Stimulated activated CD8-positive, alpha-beta memory T cell treated with anti-CD3 and anti-CD28 coated beads, Interleukin-7, amount 100 ng/mL, for 24 hours (primary cell): ENCODE measurements at places on chromosomes 2 and 18.

DNA sequence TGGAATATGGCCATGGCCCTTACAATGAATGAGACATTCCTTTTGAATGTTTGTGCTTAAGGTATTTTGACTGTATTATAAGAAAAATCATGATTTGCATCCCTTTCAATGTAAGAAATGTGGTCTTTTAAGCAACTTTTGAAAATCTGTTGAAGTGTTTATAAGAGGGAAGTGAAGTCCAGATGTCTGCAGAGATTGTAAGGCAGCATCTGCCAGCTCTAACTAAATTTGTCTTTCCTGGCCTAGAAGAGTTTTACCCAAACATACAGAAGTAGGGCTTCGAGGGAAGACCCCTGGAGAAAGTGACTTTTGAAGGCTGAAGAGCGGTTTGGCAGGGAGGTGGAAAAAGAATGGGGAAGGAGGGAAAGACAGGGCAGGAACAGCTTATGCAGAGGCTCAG, 12.2 kb downstream of the EML6 start:
- no peak for DNase-seq

DNA sequence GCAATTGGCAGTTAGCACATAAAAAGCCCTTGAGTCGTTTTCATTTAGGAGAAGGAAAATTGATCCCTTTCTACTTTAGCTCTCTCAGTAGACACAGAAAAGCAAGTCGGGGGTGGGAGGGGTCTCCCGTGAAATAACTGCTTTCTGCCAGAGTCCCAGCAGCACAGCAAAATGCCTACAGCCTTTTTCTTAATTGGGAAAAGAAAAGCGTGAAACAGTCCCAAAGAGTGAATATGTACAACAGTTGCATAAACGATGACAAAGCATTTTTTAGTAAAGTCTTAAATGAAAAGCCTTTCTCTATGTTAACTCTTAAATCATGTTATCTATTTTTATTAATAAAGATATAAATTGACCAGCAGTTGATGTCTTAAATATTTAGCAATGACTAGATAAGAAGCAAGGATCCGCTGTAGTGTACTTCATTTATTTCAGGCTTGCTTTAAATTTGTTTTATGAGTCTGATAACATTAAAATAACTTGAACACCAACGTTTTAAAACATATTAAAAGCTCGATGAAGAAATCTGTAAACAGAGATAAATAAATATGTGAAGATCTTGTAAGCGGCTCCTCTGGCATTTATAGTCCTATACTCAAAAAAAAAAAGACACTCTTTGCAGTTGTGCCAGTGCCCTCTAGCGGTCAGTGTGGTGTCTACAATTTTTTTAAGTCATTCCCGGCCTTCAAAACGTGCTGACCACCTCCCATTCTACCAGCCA, 42.3 kb upstream of the ATIC start:
- peak; percentile 13 for DNase-seq

DNA sequence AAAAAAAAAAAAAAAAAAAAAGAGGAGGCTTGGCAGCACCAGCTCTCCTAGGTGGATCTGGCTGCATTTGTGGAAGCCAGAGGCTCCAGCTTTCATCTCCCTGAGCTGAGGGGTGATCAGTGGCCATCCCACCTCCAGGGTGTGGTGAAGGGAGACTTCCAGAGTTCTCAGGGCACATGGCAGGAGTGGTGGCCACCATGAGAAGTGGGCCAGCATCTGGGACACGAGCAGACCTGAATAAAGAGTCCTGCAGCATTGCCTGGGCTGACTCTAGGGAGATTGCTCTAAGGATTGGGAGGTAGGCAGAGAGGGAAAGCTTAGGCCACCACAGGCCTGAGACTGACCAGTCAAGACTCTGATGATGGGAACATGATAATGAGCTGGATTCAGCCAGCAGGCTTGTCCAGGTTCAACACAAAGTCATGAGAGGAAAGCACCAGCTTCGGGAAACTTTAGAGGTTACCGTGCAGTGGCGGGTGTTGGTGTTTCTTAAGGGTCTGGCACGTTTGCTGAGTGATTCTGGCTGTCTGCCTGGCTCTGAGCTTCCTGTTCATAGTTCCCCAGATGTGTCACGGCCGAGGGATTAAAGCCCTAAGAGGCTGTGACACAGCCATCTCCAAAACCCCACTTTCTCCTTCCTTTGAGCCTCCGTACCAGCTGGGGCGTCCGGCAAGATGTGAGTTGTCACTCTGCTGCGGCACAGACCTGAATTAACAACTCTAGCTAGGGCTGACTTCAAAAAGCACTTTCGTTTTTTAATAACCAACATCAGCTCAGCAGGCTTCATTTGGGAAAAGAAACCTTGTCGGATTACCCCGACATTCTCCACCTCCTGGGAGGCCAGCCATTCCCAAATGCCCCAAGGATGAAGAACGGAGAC, 38.3 kb upstream of the IL1R1 start:
- peak; percentile 51 for DNase-seq

- DNase-seq, result no peak
These were observed 51.4 kb downstream of the KCNF1 start for GRCh38 chr2:10963155-10963554.

DNA sequence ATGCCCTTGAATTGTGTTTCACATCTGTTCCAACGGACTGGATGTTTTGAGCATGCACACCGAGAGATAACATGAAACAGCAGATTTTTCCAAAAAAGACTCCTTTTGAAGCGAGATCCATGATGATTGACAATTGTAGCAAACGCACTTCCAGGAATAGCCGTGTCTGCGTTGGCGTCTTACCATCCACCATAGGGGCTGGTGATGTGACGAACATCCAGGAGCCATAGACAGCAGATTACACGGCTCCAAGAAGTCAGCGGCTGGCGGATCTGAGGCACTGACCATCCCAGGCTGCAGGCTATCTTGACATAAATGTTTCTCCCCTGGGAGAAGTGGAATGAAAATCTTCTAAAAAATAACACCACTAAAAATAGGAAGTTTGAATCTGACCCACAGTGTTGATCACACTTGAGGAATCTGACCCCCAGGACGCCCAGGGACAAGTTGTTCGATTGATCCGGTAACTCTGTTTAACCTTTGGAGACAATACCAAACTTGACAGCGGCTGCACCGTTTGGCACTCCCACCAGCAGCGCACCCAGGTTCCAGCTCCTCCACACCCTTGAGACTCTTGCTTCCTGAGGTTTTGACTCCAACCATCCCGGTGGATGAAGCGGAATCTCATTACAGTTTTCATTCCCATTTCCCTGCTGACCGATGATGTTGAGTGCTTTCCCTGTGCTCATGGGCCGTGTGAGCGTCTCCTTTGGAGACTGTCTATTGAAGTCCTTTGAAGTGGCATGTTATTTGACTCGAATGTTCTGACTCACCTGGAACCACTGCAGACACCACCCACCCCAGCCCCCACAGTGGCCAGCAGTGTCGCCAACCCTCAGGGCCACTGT, 140.0 kb upstream of the GPC1 start:
- DNase-seq, result no peak

DNA sequence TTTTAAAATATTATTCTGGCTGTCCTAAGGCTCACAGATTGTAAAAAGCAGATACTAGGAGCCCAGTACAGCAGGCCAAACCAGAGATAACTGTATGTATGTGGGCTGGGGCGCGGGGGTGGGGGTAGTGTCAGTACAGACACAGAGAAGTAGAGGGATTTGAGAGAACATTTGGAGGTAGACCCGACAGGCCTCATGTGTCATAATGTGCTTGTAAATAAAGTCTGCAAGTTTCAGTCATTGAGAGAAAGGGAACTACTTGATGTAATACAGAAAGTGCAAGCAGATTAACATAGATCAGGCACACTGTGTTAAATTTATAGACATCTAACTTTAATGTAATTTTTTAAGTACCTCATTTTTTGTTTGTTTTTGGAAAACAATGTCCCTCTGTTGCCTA, 7.4 kb upstream of the POLI start:
- no peak for DNase-seq

- no peak for DNase-seq
These were observed at the start of gene AGXT for GRCh38 chr2:240868286-240869108. AGXT (plus strand) TSS chr2:240868824; CDS start chr2:240868866, 42 bp downstream.

DNA sequence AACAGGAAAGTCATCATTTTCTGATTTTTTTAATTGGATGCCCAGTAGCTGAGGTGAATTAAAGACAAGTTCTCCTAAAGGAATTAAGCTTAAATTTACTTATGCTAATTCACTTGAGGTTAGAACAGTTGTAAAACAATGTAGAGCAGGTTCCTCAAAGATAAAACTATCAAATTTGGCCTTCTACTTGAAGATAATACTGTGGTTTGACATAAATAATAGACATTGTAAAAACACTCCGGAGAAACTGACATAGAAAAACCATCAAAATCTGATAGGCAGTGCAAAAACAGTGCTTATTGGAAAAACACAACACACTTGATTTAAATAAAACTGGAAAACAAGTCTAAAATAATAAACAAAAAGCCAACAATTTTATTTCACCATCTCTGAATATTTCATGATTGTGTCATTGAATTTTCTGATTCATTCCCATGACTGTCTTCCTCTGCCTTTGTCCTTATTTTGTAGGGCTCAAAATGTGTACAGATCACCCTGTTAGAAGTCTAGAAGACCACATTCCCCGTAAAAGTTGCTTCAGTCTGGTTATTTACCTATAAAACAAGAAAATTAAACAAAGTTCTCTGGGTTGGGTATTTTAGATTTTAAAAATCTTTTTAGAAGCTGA, 28.3 kb upstream of the SLC40A1 start:
- no peak for DNase-seq

DNA sequence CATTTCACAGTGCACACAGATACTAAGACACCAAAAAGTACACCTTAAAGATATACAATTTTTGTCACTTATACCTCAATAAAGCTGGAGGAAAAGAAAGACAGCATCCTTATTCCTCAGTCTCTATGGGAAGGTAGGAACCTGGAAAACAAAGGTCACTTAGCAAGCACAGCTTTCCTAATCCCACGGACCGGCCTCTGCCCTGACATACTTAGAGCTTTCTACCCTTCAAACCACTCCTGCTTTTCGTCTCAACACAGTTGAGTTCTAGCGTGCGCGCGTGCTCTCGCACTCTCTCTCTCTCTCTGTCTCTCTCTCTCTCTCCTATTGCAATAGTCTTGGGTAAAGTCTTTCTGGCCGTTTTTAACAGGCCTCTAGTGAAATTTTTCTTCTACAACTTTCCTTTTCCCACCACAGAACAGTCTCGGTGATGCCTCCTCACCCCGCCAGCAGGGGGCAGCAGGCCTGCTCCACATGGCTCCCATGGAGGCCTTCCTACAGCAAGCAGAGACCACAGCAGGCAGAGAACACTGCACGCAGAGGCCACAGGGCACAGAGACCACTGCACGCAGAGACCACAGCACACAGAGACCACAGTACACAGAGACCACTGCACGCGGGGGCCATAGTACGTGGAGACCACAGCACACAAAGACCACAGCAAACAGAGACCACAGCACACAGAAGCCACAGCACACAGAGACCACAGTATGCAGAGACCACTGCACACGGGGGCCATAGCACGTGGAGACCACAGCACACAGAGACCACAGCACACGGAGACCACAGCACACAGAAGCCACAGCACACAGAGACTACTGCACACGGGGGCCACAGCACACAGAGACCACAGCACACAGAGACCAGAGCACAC, 106.9 kb downstream of the FBXO15 start:
- peak; percentile 52 for DNase-seq

- no peak for DNase-seq
These were observed 88.8 kb upstream of the TAF1B start for GRCh38 chr2:9754532-9754887.

- DNase-seq, result no peak
These were observed 1132.2 kb downstream of the DPP10 start for GRCh38 chr2:115574667-115575066.

- DNase-seq, result no peak
These were observed 75.1 kb downstream of the CLHC1 start for GRCh38 chr2:55156984-55157383.

GRCh38 chr2:120517751-120518469, 172.0 kb downstream of the INHBB start:
- DNase-seq, result no peak

- no peak for DNase-seq
These were observed 2.6 kb downstream of the ANKRD44 start for GRCh38 chr2:197307933-197308521.

GRCh38 chr18:9831036-9831722, 54.6 kb upstream of the TXNDC2 start:
- DNase-seq, result no peak

- no peak for DNase-seq
These were observed 17.6 kb upstream of the KIF1A start for GRCh38 chr2:240837621-240838020.

DNA sequence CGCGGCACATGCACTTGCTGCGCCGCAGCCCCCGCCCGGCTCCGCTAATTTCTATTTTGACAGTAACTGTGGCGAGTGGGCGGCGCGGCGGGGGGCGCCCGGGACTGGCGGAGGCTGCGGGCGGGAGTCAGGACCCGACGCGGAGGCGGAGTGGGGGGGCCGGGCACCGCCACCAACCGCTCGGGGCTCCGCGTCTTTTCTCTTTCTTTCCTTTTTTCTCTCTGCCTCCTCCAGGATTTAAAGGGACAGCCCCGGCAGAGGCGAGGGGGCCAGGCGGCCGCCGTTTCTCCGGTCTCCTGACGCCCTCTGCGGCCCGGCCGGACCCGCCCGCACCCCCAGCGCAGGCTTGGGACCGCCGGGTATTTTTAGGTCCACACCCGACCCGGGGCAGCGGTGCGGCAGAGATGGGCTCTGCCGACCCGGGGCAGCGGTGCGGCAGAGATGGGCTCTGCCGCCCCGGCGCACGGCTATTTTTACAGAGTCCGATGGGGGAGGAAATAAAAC, 460 bp upstream of the ZBTB7C start:
- no peak for DNase-seq

GRCh38 chr2:3503046-3503445, 16.3 kb downstream of the ADI1 start:
- DNase-seq, result no peak

DNA sequence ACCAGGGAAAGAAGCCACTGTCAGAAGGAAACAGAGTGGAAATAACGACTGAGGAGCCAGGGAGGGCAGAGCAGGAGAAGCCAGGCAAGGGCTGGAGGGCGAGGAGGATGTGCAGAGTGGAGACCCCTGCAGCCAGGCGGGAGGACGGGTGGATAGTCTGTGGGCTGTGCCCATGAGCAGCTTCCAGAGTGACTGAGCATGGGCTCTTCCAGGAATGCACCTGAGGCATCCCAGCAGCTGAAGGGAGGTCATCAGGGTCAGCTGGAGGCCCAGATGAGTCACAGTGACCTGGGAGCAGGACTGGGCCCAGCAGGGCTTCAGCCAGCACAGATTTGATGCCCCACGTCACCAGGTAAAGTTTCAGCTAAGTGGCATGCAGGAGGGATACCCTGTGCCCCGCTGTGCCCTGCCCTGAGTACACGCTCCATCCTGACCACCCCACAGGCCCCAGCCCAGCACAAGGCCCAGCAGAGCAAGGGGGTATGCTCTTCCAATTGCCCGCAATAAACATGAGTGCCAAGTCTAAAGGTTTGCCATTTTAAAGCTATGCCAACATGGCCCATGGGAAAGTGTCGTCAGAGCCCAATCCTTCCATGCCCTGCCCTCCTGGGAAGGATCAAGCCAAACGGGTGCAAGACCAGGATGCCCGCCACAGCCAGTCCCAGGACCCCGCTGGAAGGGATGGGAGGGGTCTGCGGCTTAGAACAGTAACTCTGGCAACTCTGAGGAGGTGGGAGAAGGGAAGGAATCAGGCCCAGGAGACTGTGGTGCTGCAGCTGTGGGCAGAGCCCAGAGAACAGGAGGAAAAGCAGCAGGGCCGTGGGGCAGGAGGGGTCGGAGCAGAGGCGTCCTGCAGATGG, 85.7 kb downstream of the SEPTIN10 start:
- DNase-seq, result no peak

- DNase-seq, result no peak
These were observed 16.5 kb downstream of the SUMO1 start for GRCh38 chr2:202221873-202222272.

- no peak for DNase-seq
These were observed 4.7 kb downstream of the GALNT5 start for GRCh38 chr2:157262248-157262647.

GRCh38 chr2:178208817-178209216, 14.5 kb downstream of the OSBPL6 start:
- DNase-seq, result no peak
